ENCODE measurements at places on chromosomes 2 and 18.

GRCh38 chr2:48715042-48715899, 40.3 kb downstream of the LHCGR start:
- DNase-seq = no peak

GRCh38 chr18:31837879-31838278, 77.2 kb upstream of the SLC25A52 start:
- DNase-seq = no peak

GRCh38 chr2:241323778-241324177, 8.1 kb downstream of the SEPTIN2 start:
- DNase-seq = no peak

GRCh38 chr2:217000406-217000805, 140.5 kb upstream of the TNP1 start:
- no peak for DNase-seq
